Heart left ventricle (tissue), 16 donors: ENCODE measurements at places on chromosomes 2 and 18. TPM values are rescaled to one million over a fixed set of nuclear protein-coding genes. Genes with fewer than 3 reads are reported as not detected.

The TSGA10 gene
- total RNA-seq: 1.3 TPM

The RAMP1 gene
- 201 TPM for total RNA-seq

The ZNF521 gene
- total RNA-seq: 14.9 TPM

The SRD5A2 gene
- total RNA-seq: not detected

- DNase-seq: no peak
These were observed 122.9 kb downstream of the ROCK1 start for GRCh38 chr18:20988726-20989125.

GRCh38 chr2:135773319-135773718 is 31.7 kb downstream of the UBXN4 start:
- no peak for DNase-seq

- no peak for DNase-seq
These were observed 161.3 kb downstream of the SPP2 start for GRCh38 chr2:234211797-234212196.

DNA sequence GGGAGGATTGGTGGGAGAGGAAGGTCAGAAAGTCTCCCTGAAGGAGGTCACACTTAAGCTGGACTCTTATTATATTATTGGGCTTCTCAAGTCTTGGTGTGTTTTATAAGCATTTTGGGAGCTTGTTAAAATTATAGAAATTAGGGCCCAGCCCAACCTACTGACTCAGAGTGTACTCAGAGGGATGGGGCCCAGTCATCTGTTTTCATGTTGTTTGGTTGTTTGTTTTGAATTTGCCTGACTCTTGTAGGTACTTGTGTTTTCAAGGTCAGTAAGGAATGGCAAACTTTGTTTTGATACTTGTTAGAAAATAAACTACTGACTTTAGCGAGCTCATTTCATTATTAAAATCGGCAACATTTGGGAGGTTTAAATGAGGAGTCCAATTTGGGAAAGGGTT is 152.0 kb downstream of the INSIG2 start:
- no peak for DNase-seq

- DNase-seq: no peak
These were observed 21.4 kb downstream of the MGAT4A start for GRCh38 chr2:98709535-98709934.

GRCh38 chr2:20643826-20644225 is 7.1 kb downstream of the HS1BP3 start:
- DNase-seq: no peak

- DNase-seq: peak; percentile 82
These were observed 93.0 kb downstream of the COL6A3 start for GRCh38 chr2:237320801-237321560.

GRCh38 chr2:32812316-32812715 is 134.4 kb upstream of the LTBP1 start:
- DNase-seq: no peak
